ENCODE measurements at places on chromosomes 12 and 14.

DNA sequence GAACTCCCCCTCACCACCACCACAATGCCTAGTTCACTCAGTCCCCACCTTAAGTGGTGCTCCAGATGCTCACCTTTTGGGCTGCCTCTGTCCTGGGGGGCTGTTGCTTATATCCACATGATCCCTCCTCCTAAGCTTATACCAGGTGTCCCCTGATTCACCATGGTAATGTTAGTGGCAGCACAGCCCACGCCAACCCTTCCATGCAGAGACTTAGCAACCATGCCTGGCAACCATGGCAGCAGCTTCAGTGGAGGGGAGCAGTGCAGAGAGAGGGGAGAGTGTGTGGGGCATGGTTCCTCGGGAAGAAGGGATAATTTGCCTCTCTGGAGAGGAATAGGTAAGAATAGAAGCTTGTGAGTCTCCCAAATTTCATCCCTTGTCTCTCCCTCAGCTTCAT lies 1.2 kb upstream of the DDN start:
- DNase-seq: no peak

GRCh38 chr12:118346895-118347294 lies 25.8 kb downstream of the TAOK3 start:
- DNase-seq: no peak

- peak; percentile 89 for DNase-seq
Measured at GRCh38 chr12:47863467-47863866, 41.3 kb downstream of the VDR start.

DNA sequence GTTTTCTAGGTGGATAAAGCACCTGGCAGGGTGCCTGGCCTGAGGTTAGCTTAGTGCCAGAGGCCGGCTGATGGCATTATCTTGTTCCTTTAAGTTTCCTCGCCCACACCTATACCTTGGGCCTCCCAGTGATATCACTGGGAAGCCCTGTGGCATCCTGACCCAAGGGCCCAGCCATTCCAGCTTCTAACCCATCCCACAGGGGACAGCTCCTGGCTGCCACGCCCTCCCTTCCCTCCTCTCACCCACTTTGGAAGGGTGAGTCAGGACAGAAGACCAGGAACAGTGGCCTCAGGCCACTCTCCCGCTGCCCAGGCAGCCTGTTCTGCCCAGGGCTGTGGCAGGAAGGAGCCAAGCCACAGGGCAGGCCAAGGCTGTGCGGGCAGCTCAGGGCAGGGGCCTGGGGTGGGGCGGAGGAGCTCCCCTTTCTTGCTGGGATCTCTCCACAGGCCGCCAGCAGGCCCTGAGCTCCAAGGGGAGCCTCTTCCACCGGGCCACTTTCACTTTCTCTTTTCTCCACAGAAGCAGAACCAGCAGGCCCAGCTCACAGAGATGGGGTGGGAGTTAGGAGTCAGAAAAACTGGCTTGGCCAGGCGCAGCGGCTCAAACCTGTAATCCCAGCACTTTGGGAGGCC lies 75.1 kb downstream of the IRF2BPL start:
- DNase-seq: peak; percentile 89

- DNase-seq: no peak
Measured at GRCh38 chr14:23518709-23519108, 32.9 kb downstream of the ZFHX2 start.

DNA sequence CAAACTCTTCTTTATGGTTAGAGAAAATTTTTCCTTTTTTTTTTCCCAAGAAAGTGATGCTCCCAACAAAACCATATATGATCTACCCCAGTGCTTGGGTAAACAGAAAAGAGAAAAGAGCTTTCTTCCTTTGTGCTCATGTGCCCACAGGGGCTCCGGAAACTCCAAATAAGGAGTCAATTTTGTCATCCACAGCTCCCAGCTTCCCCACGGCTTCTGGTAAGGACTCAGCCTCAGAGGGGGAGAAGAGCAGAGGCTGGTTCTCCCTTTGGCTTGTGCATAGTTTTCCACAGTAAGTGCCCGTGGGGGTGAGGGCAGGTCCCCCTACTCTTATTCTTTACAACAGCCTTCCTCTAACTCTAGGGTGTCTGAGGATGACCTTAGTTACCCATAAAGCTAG lies 13.3 kb upstream of the RGS6 start:
- DNase-seq: no peak

- DNase-seq: no peak
Measured at GRCh38 chr12:75337905-75338304, 3.4 kb downstream of the GLIPR1L1 start.

GRCh38 chr12:23525450-23526072 lies 423.9 kb downstream of the SOX5 start:
- no peak for DNase-seq

DNA sequence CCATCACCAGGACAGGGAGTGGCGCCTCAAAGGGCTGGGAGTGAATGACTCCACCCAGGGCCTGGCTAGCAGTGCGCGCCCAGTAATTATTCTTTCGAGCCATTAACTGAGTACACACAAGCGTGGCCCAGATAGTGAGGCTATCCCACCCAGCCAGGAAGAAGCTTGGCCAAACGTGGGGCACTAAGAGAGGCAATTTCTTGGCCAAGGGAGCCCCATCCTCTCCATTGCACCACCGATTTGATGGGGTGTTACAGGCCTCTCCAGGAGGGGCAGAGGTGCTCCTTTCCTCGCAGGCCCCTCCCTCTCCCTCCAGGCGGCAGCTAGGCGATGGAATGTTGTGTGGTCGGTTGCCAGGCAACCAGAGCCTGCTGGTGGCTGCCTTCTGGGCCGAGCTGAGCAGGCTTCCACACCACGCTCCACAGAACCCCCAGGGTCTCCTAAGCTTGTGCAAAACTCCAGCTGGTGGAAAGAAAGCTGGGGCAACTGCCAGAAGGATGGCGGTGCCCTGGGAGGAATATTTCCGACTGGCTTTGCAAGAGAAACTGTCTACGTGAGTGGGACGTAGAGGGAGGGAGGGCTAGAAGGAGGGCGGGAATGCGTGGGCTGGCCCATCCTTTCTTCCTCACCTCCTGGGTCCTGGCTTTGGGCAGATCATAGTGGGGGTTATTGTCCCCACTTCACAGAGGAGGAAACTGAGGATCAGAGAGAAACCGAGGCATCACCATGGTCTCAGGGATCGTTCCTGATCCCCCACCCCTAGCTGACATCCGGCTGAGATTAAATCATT lies at the start of gene CFAP73:
Gene CFAP73 (plus strand): TSS at position 364 of the 790 bp plus-strand sequence. CDS start 134 bp downstream, at position 498.
- no peak for DNase-seq

GRCh38 chr12:27900920-27901879 lies 71.3 kb downstream of the PTHLH start:
- DNase-seq: no peak

DNA sequence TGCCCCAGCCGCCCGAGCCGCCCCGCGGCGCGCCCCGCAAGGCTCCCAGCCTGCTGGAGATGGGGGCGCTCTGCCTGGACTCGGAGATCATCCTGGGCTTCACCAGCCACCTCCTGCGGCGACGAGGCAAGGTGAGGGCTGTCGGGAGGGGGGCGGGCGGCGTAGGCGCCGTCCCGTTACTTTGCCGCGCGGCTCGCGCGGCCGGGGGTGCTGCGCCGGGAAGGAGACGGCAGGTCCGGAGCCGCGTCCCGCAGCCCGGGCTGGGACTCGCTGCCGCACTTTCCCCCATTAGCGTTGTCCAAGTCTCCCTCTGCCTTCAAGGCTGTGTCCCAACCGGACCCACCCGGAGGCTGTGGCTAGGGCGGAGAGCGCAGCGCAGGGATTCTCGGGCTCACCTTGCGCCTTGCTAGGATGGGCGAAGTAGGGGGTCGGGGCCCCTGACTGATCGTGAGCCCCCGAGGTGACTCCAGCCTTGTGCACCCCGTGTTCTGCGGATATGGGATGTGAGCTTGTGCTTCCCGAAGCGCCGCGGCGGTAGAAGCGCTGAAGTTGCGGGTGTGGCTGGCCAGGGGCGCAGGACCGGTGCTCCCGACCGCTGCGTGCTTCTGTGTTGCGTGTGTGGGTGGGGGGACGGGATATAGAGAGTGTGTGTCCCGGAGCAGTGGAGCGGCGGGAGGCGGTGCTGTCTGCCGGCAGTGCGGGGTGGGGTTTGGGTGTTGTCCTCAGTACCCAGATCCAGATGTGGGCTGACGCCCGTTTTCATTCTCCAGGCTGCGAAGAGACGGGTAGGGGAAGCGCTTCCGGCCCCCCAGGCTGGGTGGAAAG lies 1.7 kb upstream of the KIF26A start:
- peak; percentile 67 for DNase-seq

DNA sequence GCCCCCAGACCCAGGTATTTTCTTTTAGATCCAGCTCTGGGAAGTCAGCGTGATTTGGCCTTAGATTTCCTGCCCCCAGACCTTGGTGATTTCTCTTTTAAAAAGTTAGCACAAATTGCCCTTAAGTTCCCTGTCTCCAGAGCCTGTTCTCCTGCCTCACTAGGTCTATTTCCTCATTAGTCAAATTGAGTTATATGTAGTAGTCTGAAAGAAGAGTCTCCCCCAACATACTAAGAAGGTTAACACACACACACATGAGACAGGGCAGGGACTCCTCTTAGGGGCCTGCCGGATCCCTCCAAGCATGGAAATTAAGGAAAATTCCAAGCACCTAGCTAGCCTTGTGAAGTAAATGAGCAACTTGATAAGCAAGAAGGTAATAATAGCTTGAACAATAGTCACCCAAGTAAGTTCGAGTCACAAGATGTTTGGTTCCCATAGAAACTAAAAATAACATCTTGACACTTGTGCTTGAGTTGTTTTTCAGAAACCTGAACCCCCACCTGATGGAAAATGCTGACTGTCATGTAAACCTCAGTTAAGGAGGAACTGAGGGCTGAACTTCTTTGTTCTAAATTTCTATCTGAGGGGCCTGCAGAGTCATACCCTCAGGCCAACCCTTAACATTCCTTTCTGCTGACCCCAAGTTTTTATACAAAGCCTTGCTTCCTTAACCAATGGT lies 51.6 kb downstream of the CAND1 start:
- no peak for DNase-seq

DNA sequence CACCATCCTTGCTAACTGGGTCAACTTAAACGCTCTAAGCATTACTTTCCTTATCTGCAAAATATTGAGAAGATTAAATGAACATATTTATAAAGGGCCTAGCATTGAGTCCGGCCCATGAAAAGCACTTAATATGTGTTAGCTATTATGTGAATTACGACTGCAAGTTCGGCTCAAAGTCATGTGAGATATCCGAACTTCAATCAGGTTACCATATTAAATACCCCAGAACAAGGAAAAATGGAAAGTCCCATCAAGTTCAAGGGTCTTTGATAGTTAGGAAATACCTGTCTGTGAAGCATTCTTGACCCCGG lies 487 bp upstream of the NRDE2 start:
- no peak for DNase-seq

DNA sequence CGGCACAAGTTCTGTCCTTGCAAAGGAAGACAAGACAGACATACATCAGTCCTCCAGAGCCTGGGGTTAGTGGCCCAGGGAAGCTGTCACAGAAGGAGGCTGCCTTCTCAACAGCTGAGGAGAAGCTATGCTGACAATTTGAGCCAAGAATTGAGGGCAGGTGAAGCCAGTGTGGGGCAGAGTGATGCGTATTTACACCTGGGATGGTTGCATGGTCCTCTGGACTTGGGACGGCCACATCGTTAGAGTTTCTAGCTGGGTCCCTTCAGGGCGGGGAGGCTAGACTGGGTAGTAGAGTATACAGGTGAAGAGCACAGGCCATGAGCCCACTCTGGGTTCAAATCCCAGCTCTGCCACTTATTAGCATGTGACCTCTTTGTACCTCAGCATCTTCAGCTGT lies 16.5 kb downstream of the KRT85 start:
- DNase-seq: no peak

GRCh38 chr14:24409192-24409591 lies 10.4 kb downstream of the NYNRIN start:
- DNase-seq: no peak

DNA sequence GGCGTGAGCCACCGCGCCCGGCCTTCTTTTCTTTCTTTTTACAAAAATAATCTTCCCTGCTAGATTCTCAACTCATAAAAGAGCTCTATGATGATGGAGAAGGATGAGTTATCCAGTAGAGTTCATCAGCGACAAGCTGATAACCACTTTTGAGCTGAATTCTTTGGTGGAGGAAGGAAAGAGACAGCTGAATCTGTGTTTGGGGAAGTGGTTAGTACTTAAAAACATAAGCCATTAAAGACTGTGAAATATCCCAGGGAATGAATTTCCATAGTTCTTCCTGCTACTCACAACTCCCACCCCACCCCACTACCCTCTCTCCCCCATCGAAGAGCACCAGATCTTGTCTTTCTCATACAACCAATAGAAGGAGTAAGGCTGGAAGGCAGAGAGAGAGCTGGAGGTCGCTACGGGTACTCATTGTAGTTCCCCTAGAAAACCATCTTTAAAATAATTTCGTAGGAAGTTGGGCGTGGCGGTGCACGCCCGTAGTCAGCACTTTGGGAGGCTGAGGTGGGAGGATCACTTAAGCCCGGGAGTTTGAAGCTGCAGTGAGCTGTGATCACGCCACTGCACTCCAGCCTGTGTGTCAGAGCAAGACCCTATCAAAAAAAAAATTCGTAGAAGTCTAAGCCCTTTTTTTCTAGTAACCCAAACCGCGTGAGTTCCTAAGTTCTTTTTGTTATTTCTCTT lies 647 bp upstream of the ESPL1 start:
- no peak for DNase-seq

DNA sequence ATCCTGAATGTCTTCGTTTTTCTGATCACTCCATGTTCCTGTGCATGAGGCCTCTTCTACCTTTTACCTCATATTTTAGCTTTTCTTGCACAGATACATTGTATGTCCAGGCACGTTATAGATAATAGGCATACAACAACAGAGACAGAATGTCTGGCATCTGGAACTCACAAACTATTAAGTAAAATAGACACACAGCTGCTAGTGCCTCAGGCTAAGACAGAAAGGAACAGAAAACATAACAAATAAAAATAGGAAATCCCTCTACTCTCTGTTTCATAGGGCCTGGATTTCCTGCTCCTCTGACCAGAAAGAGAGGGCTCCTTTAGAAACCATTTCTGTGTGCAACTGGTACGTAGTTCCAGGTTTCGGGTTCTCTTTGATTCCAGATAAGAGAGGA lies 48.6 kb downstream of the ATXN7L3B start:
- DNase-seq: no peak

GRCh38 chr14:50544911-50545310 lies 12.5 kb upstream of the MAP4K5 start:
- DNase-seq: no peak

DNA sequence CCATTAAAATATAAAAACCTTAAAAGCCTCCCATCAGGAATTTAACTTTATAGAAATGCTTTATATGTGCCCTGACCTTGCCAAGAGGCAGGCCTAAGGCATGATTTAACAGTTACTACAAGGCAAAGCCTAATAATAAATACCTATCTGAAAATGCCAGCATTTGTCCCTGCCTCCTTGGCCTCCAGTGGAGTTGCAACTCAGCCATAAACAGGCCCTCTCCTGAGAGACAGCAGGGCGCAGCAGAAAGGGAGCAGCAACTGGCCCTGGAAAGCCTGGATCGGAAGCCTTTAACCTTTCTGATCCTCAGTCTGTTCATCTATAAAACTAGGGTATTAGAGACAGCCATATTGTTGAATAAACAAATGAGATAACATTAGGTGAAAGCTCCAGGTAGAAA lies 324.4 kb downstream of the PAWR start:
- DNase-seq: no peak

GRCh38 chr14:96149131-96149530 lies 55.5 kb upstream of the BDKRB2 start:
- DNase-seq: no peak

GRCh38 chr12:54988402-54989054 lies 4.0 kb upstream of the TESPA1 start:
- DNase-seq: no peak

Measured in RWPE2 (cell line).